ENCODE measurements at places on chromosomes 7 and 10.

DNA sequence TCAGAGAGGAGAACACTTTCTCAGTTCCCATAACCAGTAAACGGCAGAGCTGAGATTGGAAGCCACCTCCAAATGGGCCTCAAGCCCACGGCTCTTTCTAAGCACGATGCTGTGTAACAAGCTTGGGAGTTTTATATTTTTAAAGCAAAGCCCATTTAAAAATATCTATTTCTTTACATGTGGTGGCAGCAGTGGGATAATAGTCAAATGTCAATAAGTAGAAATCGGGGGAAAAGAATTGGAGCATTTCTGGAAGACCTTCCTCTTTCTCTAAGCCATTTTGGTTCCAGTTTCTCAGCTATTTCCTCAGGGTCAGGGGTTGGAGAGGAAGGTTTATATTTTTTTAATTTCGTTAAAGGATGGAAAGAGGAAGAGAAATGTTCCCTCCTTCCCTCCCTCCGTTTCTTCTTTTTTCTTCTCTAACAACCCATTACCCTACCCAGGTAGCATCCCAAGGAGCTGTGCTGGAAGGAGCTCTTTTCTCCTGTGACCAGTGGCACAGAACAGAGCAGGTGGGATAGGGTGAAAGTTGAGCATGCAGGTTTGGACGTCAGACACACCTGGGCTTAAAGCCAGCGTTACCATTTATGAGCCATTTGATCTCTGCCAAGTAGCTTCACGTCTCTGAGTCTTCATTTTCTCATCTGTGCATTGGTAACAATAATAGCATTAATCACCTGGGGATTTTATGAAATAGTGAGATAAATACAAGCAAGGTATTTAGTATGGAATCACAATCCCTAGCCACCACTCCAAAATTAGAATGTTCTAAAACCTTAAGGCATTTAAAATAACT lies 515.7 kb downstream of the RPS24 start:
- no peak for DNase-seq

- DNase-seq = no peak
These were observed 129.8 kb downstream of the BUB3 start for GRCh38 chr10:123284022-123284421.

GRCh38 chr7:36088553-36088952 lies 64.5 kb upstream of the EEPD1 start:
- no peak for DNase-seq

DNA sequence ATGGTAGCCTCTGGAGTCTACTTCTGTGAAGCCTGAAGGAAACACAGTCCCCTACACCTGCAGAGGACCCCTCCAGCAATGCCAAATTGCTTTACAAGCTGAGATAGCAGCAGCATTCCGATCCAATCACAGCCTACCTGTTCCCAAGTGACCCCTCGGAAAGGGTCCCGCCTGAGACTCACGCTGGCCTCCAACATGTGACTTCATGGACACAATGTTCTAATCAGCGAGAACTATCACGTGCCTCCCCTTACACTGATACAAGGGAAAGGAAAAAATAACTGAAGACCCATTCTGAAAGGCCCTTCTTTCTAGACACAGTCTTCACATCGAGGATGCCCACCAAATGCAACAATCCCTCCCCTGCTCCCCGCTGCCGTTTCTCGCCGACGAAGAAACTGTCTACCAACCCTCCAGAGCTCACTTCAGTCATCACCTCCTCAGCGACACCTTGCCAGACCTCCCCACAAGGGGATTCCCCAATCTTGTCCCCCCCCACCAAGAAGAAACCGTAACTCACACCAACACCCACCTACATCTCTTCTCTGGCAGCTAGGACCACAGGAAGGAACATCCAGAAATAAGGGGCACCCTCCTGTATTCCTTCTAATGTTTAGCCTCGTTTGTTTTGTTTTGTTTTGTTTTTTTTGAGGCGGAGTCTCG lies 1.8 kb downstream of the SNX8 start:
- peak; percentile 22 for DNase-seq

DNA sequence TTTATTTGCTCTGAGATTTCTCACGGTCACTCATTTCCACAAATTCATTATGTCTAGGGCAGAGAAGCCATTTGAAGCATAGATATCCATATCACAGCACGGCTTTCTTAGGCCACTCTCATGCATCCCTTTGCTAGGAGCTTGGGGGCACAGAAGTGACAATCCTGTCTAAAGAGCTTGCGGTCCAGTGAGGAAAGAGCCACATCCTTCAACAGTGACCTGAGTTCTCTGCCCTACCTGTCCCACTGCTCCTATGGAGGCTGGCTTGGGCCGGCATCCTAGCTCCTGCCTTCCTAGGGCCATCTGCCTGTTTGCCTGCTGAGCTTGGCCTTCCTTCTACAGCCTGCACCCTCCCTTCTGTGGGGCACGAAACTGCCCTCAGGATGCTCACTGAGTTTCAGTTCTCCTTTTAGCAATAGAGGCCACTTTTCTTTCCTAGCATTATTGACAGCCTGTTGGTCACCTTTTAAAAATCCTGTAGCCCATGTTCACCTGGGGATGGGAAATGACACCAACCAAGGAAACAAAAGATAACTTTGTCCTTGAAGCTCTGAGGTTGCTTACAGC lies 212.1 kb upstream of the GRB10 start:
- DNase-seq = no peak
